Omental fat pad (tissue), 4 donors: ENCODE measurements at places on chromosomes 4 and X. TPM values are rescaled to one million over a fixed set of nuclear protein-coding genes. Genes with fewer than 3 reads are reported as not detected.

Gene NKX1-1
- total RNA-seq, result not detected

Gene RPS6KA6
- total RNA-seq, result 1.8 TPM

Gene TRO
- 15.9 TPM for total RNA-seq

Gene GUCY1A1
- 8.4 TPM for total RNA-seq

Gene DDX53
- not detected for total RNA-seq

Gene MGARP
- 8.3 TPM for total RNA-seq

Gene RGN
- 1.4 TPM for total RNA-seq
